ENCODE measurements at places on chromosomes 1 and 21.

- DNase-seq = no peak
Measured at GRCh38 chr1:74392840-74393239, 119.6 kb downstream of the LRRC53 start.

DNA sequence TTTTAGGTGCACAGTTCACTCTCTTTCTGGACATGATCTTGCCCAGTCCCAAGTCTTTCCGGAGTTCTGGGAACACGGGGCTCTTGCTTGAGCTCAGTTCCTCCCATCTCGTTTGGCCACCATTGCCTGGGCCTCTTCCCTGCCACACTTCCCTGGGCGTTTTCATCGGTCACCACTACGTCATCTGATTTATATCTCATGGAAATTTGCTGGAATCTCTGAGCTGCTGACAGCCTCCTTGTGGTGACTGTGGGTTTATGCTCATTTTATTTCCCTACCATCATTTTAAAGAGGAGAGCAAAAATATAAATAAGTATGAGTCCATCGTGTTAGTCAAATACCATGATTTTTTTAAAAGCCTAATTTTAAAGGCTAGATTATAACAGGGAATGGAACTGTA lies 449.1 kb upstream of the KAZN start:
- no peak for DNase-seq

DNA sequence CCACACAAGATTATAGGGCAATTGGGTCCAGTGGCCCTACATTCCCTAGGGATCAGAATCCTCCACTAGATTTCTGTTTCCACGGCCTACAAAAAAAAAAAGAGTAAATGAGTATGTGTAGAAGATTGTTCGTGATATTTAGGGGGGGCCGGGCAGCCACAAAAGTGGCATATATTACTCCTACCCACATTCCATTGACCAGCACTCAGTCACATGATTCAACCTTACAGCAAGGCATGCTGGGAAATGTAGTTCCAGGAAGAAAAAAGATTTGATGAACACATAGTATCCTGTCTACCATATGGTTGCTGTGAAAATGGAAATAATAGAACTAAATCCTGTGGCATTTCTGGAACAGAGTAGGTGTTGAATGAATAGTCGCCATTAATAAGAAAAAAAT lies 43.4 kb upstream of the GJB5 start:
- DNase-seq = no peak

DNA sequence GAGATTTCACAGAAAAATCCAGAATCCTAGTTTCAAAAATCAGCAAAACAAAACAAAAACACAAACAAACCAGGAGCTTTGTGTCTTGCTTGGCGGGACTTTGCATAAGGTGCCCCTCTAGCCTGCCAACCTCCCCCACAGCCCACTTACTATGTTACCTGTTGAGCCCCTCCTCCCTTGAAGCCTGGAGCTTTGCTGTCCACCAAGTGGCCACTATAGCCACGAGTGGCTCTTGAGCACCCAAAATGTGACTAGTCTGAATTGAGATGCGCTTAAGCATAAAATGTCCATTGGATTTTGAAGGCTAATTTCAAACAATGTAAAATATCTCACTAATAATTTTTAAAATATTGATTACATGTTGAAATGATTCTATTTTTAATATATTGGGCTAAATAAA lies 12.2 kb downstream of the TFAP2E start:
- DNase-seq = no peak

GRCh38 chr1:105872817-105873216 lies 1183.7 kb upstream of the PRMT6 start:
- DNase-seq = no peak

DNA sequence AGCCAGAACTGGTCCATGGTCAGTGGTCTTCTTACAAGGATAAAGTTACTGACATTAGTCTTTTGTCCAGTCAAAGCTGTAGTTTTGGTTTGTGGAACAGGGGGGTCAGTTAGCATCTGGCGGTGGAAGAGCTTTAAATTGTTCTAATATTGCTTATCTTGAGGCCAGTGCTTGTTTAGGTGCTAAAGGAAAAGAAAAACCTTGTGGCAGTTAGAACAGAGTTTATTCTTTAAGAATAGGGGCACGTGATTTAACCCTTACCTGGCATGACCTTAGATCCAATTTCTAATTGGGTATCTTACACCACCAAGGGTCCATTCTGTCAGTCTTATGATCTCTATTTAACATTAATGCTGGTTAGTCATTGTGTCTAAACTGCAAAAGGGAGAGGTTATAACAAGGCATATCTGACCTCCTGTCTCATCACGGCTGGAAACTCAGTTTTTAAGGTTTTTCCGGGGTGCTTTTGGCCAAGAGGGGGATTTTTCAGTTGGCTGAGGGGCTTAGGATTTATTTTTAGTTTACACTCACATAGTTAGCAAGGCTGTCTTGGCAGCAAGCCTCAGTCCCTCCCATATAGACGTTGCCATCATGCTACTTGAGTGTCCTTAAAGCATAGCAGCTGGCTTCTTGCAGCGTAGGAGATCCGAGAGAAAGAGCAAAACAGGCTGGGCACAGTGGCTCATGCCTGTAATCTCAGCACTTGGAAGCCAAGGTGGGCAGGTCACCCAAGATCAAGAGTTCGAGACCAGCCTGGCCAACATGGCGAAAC lies 60.1 kb upstream of the FAM89A start:
- no peak for DNase-seq

DNA sequence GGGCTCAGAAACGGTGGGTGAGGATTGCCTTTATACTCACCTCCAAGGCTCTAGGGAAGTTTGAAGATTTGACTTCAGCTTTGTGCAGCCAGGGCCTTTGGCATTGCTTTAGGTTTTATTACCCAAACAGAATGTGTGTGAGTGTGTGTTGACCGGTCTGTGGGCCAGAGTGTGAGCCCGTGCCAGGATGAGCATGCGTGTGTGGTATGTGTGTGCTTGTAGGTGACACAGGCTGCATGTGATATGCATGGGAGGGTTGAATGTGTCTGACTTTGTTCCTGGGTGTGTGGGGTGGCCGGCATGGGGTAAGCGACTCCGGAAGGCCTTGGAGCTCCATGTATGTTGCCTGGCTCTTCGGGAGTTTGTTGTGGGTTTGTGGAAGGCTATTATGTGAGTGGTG lies 160.5 kb downstream of the FOXD2 start:
- no peak for DNase-seq

GRCh38 chr1:24957808-24958752 lies 28.0 kb upstream of the RUNX3 start:
- no peak for DNase-seq

- DNase-seq = no peak
Measured at GRCh38 chr1:151585622-151586021, 26.2 kb upstream of the SNX27 start.

- DNase-seq = peak; percentile 54
Measured at GRCh38 chr1:19582318-19582717, 61.8 kb upstream of the NBL1 start.

DNA sequence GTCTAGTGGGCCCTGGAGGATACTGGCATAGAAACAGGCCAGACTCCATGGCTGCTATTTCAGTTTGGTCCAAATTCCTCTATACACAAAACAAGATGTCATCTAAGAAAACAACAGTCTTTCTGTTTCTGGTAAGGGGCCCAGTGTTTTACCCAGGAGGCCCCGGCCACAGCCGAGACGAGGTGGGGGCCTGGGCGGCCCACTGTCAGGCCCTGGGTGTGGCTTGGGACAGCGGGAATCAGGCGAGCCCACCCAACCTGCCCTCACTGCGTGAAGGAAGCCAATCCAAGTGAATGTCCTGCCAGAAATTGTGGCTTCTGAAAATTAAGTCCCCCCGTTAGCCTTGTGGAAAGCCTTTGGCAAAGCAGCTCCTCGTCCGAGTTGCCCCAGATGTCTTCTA lies 31.2 kb upstream of the GPR153 start:
- DNase-seq = no peak

GRCh38 chr1:30822966-30823581 lies 65.5 kb upstream of the LAPTM5 start:
- DNase-seq = no peak

- DNase-seq = no peak
Measured at GRCh38 chr1:207314816-207315215, 6.7 kb upstream of the CD55 start.

- DNase-seq = no peak
Measured at GRCh38 chr1:225479996-225480720, 52.3 kb upstream of the LBR start.

DNA sequence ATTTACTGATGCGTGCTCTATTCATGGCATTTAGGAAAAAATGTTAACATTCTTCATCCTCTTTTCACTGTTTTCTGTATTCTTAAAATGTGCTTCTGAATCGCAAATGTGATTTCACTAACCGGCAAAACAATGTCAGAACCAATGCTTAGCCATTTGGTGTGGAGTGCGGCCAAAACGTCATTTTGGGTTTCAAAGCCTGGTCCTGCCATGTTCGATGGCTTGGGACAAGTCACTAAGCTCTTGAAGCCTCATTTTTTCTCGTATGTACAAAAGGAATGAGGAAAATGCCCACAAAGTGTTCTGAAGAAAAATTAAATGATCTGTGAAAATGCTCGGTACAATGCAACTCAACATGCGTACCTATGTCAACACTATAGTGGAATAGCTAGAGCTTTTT lies 175.3 kb downstream of the APP start:
- DNase-seq = no peak

DNA sequence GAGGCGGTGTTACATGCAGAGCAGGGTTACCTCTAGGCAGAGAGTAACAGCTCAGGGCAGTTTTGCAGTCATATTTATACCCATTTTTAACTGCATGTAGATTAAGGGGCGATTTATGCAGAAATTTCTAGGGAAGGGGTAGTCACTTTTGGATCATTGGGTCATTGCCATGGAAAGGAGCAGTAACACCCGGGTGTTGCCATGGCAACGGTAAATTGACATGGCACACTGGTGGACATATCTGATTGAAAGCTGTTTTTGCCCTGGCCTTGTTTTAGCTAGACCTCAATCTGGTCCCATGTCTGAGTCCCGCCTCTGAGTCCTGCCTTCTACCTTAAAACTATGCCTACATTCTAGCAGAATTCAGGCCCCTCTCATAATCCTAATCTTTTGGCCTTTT lies 11.8 kb upstream of the USP1 start:
- DNase-seq = no peak

DNA sequence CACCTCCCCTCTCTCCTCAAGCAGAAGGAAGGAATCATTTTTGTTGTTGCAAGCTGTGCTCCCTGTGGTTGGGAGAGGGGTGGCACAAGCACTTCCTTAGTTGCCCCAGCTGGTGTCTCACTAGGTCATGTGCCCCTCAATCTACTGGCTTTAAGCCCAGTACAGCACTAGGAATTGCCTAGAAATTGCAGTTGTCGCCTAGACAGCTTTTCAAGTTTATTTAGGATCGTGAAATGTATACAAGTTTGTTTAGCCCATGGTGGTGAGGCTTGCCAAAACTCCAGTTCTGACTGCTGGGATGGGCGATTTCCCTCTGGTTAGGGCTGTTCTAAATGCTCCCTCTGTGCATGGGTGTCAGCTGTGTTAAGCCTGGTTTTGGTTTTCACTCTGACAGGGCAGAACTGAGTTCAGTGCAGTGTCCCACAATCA lies 126.8 kb upstream of the ZNF644 start:
- DNase-seq = no peak

- DNase-seq = no peak
Measured at GRCh38 chr1:211683396-211684297, 8.2 kb upstream of the NEK2 start.

- no peak for DNase-seq
Measured at GRCh38 chr21:33994373-33994772, 78.8 kb upstream of the ATP5PO start.

DNA sequence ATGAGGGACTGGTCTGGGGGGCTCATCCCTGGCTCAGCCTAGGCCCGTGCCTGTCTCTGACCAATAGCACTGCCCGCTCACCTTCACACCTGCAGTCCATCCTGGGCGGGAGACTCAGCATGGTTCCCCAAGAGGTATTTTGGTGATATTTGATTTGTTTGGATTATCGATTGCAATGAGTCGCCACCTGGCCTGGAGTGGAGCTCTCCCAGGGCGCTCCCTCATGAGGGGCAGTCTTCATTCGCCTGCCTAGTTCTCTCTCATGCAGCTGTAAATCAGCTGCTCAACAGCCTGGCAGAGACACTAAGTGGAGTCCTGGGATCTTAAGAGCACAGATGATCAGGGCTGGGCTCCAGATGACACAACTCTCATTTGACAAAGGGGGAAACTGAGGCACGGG lies 90.1 kb upstream of the ACTL8 start:
- no peak for DNase-seq

DNA sequence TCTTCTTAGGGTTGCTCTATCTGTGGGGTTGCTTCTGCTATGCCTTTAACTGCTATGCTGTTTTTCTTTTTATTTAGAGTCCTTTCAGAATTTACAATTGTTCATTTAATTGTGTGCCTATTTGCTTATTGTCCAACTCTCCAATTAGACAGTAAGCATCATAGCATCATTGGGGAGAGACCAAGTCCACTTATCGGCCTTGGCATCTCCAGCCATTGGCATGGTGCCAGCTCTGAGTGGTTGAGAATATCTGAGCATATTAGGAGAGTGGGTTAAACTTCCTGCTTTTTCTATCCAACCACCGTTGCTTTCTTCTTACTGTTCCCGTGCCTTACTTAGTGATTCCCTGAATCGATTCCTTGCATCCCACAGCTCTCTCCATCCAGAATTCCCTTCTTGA lies 535.0 kb downstream of the AJAP1 start:
- DNase-seq = no peak

DNA sequence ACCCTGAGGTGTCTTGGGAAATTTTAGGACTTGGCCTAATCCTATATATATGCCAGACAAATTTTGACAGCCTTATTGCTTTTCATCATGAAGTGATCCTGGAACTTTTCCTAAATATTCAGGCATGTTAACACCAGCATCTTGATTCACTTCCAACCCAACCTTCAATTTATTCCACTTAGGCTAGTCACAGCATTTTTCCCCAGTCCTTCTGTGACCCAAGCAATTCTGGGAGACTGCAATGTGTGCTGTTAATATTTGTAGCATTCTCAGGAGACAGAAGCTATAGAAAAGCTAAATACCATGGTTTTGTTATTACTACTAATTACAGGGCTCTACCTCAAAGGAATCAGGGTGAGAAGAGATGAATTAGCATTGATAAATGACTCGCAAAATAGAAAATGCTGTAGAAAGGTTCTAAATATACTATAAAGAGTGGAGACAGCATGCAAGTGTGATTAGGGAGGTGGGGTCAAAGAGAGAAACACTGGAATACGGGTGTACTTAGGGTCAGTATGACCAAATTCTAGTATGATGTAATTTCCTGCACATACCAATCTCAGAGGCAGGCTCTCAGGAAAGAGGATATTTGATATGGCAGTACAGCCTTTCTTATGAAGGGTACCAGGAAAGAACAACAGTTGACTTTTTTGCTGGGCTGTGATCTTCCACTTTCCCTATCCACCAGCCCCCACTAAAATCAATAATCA lies 29.1 kb downstream of the PRRX1 start:
- DNase-seq = no peak

GRCh38 chr1:17605582-17606344 lies 66.3 kb downstream of the ARHGEF10L start:
- no peak for DNase-seq

GRCh38 chr1:36755303-36756230 lies 272.9 kb upstream of the CSF3R start:
- DNase-seq = no peak
